ENCODE measurements at places on chromosomes 3 and 15.

DNA sequence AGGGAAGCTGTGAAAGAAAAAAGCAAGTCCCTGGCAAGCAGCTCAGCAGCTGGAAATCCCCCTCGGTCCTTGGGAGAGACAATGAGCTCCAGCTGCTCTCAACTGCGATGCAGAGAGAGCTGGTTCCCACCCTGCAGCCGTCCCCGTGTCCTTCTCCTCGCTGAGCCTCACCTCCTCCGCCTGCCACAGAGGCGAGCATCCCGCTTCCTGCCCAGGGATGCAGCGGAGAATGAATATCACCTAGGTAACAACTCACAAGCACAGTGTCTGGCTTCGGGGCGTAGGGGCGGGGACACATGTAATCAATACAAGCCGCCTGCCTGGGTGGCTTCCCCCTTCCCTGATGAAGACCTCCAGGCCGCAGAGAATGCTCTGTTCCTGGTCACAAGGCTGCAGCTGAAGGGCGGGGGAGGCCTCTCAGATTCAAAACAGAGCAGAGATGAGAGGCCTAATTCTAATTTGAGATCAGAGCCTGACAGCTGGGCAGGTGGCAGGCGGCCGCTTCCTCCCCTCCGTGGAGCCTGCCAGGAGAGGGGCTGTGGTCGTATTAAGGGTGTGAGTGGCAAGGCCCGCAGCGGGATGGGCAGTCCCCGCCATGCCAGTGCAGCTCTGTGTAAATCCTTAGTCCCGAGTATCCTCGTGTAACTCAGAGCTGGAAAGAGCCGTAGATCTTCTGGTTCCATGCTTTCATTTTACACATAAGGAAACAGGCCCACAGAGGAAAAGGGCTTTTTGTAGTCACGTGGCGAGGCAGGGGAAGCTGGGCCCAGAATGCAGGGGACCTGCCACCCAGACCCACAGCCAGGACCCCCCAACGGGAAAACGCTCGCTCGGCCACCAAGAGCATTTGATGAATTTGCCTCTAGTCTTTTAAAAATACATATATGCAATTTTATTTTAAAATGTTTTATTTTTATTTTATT, 24.3 kb downstream of the ZDHHC19 start:
- no peak for DNase-seq

DNA sequence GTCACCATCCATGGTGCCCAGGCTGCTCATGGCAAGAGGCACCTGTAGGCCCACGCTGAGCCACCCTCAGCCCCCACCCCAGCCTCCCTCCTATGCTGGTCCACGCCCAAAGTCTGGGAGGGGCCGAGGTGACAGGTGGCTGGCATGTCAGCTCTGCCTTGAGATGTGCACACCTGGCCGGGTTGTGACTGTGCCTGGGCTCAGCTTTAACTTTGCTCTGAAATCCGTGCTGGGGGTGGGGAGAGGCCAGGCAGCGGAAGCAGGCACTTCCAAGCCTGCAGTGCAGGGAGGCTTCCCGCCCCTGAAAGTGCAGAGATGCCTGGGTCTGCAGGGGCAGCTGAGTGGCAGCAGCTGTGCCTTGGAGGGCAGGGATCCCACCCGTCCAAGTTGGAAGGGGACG, 1124.8 kb downstream of the SI start:
- DNase-seq, result no peak

- peak; percentile 89 for DNase-seq
Measured at GRCh38 chr3:183298701-183299153, 45.7 kb downstream of the B3GNT5 start.

DNA sequence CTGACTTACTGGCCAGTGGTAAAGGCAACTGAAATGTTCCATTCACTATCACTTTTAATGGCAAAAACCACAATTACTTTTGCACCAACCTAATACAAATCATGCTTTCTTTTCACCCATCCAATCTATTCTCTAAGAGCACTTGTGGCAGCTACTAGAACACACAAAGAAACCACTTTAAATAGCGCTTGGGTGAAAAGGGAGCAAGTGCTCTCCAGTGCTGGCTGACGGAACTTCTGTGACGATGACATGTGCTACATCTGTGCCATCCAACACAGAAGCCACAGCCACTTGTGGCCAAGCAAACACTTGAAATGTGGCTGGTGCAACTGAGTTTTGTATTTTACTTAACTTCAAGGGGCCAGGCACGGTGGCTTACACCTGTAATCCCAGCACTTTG, 18.9 kb downstream of the SH3BP5 start:
- DNase-seq, result no peak

- no peak for DNase-seq
Measured at GRCh38 chr3:154625756-154626155, 195.8 kb upstream of the GPR149 start.
